Muscle of arm (tissue), 14 donors: ENCODE measurements at places on chromosomes 2 and 18.

- DNase-seq, result no peak
Measured at GRCh38 chr2:10220045-10220901, 82.4 kb upstream of the HPCAL1 start.

GRCh38 chr2:9045595-9045994, 42.1 kb upstream of the MBOAT2 start:
- no peak for DNase-seq

- no peak for DNase-seq
Measured at GRCh38 chr18:70337139-70337972, 48.5 kb downstream of the SOCS6 start.

GRCh38 chr18:78721981-78722380, 257.6 kb upstream of the SALL3 start:
- no peak for DNase-seq

DNA sequence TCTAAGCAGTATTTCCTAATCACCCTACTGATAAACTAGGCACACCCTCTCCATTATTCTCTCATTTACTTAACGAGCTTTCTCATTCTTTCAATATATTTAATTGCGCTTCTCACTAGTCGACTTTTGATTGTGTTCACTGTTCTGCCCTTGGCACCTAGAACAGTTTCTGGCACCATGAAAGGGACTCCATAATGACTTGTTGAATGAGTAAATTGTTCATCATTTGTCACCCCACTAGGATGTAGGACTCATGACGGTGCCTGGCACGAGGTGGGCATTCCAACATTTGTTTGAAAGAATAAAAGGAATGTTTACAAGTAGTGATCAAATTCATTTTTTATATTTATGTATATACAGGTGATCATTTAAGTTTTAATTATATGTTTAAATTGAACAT, 123.7 kb downstream of the DIS3L2 start:
- DNase-seq, result no peak

GRCh38 chr18:2746274-2746673, 90.7 kb downstream of the SMCHD1 start:
- no peak for DNase-seq

GRCh38 chr2:41958775-41959174, 89.0 kb upstream of the PKDCC start:
- DNase-seq, result no peak
